ENCODE measurements at places on chromosomes 11 and 22.

- no peak for DNase-seq
Observed at GRCh38 chr11:68028802-68029545, 1.5 kb upstream of the NDUFS8 start.

DNA sequence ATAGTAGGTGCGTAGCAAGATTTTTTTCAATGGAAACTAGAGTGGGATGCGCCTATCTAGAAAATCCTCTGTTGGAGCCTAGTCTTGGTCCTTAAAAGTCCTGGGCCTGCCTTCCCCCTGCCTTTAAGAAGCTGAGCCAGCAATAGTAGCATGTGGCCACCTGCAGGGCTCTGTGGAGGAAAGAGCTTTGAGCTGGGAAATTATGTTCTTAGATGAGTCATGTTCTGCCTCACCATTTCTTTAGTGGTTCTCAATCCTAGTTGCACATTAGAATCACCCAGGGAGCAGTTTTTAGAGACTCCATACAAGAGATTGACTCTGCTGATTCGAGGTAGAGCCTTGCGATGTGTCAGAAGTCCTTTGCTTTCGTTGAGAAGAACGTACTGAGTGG is 133.5 kb downstream of the COMMD9 start:
- DNase-seq = no peak

GRCh38 chr11:12182302-12182675 is 71.9 kb downstream of the MICAL2 start:
- DNase-seq = no peak

DNA sequence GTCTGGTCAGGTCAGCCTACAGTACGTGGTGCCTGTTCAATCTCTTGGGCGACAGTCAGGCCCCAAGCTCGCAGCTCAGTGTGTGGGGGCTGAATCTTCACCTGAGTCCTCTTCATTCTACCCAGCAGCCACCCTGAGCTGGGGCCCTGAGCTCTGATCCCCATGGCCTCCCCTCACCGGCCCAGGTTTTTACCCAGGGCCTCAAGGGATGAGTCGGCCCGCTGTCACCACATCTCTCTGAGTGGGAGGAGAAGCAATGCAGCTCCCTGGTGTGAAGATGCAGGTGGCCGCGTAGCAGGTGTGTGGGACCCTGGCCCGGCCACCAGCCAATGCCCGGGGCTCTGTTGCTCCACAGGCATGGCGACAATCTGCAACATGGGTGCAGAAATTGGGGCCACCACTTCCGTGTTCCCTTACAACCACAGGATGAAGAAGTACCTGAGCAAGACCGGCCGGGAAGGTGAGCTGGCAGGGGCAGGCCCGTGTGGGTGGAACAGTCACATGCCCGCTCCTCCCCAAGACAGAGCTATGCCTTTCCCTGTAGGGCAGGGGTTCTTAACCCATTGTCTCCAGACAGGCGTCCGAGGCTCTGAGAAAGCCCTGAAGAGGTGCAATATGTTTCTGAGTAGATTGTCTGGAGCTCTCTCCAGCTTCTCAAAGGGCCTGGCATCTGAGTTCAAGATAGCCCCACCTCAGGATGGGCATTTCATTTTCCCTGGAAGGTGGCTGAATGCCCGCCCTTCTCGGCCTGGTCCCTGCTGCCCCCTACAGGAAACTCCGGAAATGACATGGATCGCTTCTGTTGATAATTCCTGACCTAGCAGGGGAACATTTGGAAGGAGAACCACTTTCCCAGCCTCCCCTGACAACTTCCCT is 26.9 kb downstream of the POLR3H start:
- no peak for DNase-seq

GRCh38 chr11:126716456-126717083 is 284.0 kb downstream of the KIRREL3 start:
- no peak for DNase-seq

DNA sequence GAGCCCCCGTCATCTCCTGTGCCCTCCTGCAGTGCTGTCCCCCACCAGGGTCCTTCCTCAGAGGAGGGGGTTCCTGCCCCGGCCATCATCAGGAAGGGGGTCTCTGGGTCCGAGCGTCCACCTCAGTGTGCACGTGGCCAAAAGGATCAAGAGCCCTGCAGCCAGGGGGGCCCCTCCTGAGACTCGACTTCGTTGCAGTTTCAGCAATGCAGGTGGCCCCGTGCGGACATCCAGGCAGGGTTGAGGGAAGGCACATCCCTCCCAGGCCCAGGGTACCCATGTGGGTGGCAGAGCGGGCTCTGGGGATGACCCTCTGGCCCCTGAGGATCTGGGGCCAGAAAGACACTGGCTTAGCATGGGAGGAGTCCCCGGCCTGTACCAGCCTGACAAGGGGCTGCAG is 41.3 kb downstream of the LRP5 start:
- DNase-seq = no peak

GRCh38 chr11:65852508-65853245 is 5.3 kb downstream of the CFL1 start:
- no peak for DNase-seq

GRCh38 chr22:46051646-46052045 is 74.7 kb upstream of the WNT7B start:
- no peak for DNase-seq

DNA sequence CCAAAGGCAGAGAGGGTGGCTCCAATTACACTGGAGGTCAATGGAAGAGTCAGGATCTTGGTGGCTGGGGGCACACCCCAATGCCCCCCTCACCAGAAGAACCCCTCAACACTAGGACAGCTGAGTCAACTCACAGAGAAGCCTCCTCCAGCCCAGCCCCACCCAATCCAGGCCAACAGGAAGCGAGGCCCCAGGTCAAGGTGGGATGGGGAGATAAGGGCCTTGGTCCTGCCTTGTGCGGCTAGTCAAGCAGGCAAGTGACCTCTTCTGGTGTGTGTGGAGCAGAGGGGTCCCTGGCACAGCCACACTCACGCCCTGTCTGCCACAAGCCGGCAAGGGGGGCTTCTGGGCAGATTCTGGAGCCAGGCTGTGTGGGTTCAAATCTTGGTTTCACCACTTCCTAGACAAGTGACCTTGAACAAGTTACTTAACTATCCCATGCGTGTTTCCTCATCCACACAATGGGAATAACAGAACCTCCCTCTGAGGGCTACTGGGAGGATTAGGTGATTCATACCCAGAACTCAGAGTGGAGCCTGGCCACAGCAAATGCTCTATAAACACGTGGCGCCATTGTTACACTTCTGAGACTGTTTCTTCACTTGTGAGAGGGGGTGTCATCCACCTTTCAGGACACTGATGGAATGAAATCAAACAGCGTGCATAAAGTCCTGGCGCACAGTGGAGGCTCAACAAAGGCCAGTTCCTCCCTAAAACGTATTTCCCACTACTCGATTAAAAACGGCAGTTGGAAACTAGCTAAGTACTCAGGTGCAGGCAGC is 3.2 kb downstream of the TTLL12 start:
- no peak for DNase-seq

DNA sequence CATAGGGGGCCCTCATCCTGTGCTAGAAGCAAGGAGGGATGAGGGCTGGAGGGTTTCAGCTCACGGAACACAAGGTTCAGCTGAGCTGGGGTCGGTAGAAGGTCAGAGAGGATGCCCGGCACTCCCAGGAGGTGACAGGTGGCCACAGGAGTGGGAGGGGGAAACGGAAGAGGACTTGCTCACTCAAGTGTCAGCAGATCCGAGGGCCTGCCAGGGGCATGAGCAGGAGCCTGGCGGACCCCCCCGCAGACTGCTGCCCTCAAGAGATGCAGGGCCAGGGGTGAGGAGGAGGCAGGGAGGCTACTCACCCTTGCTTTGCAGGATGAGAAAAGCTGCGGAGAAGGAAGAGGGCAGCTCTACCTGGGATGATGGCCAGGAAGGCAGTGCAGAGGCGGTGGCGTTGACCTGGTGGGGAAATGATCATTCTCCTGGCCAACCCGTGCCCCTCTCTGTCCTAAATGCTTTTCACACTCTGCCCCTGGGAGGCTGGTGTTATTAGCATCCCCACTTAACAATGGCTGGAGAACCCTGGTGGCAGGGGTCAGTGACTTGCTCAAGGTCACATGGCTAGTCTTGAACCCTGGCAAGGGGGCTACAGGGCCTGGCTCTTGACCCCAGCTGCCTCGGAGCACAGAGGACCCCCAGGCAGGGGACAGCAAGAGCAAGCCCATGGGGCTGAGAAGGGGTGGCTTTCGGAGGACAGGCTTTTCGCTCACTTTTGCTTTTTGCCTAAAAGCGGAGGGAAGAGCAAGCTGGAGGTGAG is 30.1 kb upstream of the CSNK1E start:
- DNase-seq = no peak

DNA sequence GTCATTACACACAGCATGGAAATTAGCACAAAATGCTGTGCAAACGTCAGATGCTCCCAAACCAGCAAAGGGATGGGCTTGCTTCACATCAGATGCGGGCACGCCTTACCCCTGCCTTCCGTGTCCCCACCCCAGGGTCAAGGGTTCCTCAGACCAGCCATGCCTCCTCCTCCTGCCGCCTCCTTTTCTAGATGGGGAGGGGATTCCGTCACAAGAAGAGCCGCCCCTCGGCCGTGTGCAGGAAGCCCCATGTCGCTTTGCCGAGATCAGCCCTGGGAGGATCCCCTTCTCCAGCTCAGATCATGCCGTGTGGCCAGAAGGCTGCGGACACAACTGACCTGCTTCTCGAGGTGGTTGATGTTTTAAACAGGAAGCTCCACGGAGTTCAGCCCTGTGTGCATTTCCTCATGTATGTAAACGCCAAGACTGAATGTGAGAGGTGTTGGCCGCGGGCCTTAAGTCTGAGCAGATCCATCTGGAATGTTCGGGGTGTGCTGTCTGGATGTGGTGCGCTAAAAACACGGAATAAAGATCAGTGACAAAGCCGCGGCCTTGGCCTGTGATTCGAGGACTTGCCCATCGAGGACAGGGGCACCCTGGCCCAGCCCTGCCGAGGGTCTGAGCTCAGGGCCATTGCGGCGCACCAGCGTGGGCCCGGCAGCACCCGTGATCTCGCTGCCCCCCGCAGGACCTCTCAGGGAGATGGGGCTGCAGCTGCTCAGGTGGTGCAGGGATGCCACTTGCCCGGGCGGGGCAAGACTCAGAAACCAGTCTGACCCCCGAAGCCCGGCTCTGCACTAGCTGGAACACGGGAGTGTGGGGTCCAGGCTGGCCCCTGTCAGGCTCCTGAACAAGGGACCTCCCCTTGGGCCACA is 412.9 kb downstream of the TBC1D22A start:
- DNase-seq = no peak

DNA sequence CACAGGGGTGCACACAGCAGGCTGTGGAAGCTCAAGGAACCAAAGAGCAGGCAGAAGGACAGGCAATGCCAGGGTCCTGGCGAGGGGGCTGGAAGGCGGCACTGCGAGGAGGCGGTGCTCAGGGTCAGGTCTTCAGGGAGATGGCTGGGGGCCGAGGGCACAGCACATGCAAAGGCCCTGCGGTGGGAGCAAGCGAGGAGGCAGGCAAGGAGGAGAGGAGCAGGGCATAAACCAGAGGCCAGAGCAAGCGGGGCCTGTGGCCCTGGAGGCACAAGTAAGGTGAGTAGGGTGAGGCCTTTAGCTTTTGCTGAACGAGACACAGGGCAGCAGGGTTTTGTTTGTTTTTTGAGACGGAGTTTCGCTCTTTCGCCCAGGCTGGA is 126.9 kb downstream of the ARHGAP8 start:
- no peak for DNase-seq

- DNase-seq = no peak
Observed at GRCh38 chr11:32326522-32326921, 108.8 kb downstream of the WT1 start.

GRCh38 chr22:42007922-42008321 is 9.3 kb downstream of the WBP2NL start:
- DNase-seq = no peak

DNA sequence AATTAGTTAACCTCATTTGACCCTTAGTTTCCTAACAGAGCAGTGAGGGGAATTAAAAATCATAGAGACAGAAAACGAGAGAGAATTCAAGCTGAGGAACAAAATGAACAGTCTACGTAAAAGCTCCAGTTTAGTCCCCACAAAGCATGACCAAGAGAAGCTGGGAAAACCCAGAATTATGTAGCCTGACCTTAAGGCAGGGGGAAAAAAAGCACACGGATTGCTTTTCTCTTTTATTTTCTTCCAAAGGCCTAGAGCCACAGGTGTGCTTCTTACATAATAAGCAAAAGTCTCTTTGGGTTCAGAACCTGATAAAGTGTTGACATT is 514 bp upstream of the AMBRA1 start:
- DNase-seq = no peak

Measured in stimulated activated CD4-positive, alpha-beta T cell treated with anti-CD3 and anti-CD28 coated beads, Interleukin-1b, Interleukin-23, amount 100 ng/mL, for 24 hours (primary cell).